ENCODE measurements at places on chromosomes 13 and 19.
A peak's percentile ranks its signal among the peaks of the same experiment; 100 is the strongest.

DNA sequence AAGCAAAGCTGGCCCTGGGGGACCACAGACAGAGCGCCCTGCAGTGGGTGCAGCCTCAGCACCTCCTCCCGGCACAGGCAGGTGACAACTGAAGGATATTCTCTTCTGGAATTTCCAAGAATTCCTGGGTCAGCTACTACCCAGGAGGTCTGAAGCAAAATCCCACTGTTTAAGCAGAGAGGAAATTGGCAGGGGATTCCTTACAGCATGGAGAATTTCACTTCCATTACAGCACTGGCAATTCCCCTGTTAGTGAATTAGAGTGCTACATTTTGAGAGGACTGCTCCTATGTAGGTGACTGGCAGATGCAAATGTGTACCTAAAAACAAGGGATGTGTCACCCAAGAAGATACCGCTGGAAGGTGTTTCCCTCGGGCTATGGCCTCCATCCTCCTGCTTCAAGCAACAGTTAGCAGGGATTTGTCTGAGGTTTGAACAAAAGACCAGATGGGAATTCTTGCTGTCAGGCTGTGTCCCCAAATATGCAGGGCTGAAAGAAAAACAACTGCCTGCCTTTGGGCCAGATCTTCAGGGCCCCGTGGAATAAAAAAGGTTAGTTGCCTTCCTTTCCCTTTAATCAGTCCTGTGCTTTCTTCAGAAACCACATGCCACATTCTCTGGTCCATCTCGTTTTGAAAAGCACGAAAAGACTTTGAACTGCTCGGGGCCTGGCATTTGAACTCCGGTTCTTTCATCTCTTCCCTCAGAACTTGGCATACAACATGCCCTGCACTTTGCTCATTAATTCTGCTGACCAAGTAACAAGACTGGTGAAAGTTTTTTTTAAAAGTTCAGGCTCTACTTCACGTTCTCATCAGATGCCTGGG, 296.4 kb downstream of the DNAJC15 start:
- DNase-seq, result no peak

DNA sequence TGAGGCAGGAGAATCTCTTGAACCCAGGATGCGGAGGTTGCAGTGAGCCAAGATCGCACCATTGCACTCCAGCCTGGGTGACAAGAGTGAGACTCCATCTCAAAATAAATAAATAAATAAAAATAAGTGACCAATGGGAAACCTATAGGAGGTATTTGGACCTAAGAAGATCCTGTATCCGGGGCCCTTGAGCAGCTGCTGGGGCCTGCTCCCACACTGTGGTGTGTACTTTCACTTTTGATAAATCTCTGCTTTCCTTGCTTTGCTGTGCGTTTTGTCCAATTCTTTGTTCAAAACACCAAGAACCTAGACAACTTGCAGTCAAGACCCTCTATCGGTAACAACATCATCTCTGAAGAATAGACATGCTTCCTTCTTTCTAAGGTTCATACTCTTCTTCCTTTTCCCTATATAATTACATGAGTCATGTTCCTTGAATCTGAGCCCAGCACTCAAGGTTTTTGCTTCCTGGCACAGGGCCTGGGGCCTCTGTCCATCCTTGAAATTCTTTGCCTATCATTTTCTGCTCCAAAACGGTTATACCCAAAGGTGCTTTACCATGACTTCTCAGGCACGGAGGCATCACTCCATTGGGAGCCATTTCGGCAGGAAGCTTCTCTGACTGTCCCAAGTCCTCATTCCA, 14.2 kb upstream of the PNMA8C start:
- DNase-seq, result no peak

DNA sequence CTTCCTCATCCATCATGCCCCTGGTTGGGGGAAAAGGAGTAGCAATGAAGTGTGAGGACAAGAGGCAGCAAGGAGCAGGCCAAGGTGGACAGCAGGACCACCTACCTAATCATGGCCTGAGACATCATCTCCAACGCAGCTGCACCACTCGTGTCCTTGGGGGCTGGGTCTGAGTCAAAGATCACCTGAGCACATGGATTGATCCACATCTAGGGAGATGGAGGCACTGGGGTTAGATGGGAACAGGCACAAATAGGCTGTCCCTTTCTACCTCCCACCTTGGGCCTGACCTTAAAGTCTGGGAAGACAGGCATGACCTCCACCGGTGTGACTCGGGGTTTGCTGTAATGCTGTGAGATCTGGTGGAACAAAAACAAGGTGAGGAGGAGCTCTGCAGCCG, 2.2 kb downstream of the PAF1 start:
- DNase-seq, result no peak

DNA sequence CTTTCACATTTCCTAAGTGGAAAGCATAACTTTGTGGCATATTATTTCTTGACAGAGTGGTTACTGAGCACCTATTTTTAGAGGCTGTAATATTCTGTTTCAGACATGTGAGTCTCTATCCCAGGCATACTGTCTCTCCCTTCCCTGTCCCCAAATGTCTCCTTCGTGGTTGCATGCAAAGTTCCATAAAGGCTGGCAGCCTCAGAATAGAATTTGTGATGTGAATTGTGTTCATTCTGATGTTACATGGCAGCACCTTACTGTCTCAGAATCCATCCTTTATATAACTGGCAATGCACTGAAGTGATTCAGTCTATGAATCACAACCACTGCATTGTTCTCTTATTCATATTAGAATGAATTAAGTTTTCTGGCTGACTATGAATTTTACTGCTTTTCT, 89.0 kb upstream of the SLC7A1 start:
- no peak for DNase-seq

DNA sequence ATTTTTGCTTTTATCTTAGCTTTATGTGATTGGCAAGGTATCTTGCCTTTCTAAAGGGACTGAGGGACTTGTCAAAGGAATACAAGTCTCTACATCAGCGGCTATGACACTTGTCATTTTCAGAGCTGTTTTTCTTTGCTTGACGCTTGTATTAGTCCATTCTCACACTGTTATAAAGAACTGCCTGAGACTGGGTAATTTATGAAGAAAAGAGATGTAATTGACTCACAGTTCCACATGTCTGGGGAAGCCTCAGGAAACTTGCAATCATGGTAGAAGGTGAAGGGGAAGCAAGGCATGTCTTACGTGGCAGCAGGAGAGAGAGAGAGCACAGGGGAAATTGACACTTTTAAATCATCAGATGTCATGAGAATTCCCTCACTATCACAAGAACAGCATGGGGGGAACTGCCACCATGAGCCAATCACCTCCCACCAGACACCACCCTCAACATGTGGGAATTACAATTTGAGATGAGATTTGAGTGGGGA, 128.2 kb downstream of the GPC5 start:
- no peak for DNase-seq

- peak; percentile 2 for DNase-seq
Measured at GRCh38 chr13:91375116-91375729, 23.2 kb upstream of the GPC5 start.

- no peak for DNase-seq
Measured at GRCh38 chr19:16274447-16274846, 50.2 kb upstream of the KLF2 start.

GRCh38 chr13:33639158-33639557, 178.8 kb upstream of the RFC3 start:
- DNase-seq, result no peak

DNA sequence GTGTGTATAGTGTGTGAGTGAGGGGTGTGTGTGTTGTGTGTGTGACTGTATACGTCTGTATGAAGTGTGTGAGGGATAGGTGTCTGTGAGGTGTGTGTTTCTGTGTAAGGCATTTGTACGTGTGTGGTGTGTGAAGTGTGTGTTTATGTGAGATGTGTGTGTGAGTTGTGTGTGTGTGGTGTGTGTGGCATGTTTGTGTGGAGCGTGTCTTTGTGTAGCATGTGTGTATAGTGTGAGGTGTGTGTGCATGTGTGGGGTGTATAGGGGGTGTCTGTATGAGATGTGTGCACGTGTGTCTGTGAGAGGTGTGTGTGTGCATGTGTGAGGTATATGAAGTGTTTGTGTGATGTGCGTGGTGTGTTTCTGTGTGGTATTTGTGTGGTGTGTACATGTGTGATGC, 13.2 kb upstream of the TNFRSF19 start:
- DNase-seq, result no peak

DNA sequence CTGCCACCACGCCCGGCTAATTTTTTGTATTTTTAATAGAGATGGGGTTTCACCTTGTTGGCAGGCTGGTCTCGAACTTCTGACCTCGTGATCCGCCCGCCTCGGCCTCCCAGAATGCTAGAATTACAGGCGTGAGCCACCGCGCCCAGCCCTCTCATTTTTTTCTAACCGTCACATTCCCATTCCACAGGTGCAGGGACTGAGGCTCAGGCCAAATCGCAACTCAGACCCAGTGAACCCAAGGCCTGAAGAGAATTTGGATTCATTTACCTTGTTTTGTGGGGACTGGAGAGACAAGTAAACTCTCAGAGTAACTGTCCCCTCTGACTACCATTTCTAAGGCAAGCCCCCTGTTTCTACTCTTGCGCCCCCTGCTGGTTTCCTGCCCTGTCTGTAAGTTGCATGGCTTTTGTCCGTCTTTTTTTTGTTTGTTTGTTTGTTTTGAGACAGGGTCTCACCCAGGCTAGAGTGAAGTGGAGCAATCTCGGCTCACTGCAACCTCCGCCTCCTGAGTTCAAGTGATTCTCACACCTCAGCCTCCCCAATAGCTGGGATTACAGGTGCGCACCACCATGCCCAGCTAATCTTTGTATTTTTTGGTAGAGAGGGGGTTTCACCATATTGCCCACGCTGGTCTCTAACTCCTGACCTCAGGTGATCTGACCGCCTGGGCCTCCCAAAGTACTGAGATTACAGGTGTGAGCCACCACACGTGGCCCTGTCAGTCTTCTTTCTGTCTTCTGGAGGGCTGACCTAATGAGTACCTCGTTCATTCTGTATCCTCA, 2.3 kb upstream of the STRN4 start:
- peak; percentile 85 for DNase-seq

DNA sequence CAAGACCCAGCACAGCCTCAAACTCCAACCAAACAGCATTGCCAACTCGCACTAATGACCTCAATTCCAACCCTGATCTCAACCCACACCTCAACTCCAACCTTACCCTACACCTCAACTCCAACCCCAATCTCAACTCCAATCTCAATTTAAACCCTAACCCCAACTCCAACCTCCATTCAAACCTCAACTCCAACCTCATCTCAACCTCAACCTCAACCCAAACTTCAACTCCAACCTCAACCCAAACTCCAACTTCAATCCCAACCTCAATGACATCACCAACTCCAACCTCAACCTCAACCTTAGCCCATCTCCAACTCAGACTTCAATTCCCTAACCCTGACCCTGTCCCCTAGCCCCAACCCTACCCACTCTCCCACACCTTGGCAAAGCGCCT, 58.4 kb downstream of the UNC13A start:
- no peak for DNase-seq

DNA sequence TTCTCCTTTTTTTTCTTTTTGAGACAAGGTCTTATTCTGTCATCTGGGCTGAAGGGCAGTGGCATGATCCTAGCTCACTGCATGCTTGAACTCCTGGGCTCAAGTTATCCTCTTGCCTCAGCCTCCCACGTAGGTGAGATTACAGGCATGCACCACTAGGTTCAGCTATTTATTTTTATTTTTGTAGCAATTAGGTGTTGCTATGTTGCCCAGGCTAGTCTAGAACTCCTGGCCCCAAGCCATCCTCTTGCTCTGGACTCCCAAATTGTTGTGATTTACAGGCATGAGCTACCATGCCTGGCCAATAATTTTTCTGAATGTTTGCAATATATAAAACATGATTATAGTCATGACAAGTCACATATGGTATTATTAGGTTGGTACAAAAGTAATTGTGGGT, 161.1 kb upstream of the ATXN8OS start:
- DNase-seq, result no peak

GRCh38 chr19:20276011-20276731, 109.2 kb downstream of the ZNF486 start:
- no peak for DNase-seq

- no peak for DNase-seq
Measured at GRCh38 chr19:45423033-45423588, 606 bp downstream of the ERCC1 start.

DNA sequence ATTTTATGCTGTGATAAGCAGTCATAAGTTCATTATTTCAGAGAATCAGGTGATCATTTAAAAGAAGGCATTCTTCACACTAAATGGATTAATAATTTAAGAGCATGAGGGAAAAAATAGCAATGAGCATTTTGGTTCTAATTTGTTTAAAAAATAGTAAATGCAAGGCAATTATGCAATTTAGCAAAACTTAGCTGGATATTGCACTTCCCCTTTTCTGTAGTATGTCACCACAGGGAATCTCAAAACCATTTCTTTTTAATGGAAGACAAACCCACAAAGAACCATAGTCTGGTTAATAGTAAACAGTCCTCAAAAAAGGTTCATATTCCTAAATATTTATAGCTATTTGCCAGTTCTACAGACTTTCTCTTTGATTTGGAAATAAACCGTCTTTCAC, 30.2 kb downstream of the COG6 start:
- no peak for DNase-seq

- no peak for DNase-seq
Measured at GRCh38 chr19:2287585-2288337, 5.8 kb upstream of the PEAK3 start.

GRCh38 chr13:36006347-36006746, 124.8 kb downstream of the DCLK1 start:
- DNase-seq, result no peak

GRCh38 chr13:51950722-51951121, 60.5 kb downstream of the ATP7B start:
- DNase-seq, result no peak

- no peak for DNase-seq
Measured at GRCh38 chr13:18991060-18991459, 190.6 kb downstream of the TUBA3C start.

- DNase-seq, result no peak
Measured at GRCh38 chr13:60869941-60870613, 473.1 kb downstream of the TDRD3 start.

- DNase-seq, result no peak
Measured at GRCh38 chr13:94182185-94182761, 297.2 kb downstream of the DCT start.

GRCh38 chr13:112481458-112481857, 105.3 kb downstream of the SPACA7 start:
- DNase-seq, result no peak

- DNase-seq, result no peak
Measured at GRCh38 chr19:46073268-46073922, 32.6 kb upstream of the IGFL4 start.

DNA sequence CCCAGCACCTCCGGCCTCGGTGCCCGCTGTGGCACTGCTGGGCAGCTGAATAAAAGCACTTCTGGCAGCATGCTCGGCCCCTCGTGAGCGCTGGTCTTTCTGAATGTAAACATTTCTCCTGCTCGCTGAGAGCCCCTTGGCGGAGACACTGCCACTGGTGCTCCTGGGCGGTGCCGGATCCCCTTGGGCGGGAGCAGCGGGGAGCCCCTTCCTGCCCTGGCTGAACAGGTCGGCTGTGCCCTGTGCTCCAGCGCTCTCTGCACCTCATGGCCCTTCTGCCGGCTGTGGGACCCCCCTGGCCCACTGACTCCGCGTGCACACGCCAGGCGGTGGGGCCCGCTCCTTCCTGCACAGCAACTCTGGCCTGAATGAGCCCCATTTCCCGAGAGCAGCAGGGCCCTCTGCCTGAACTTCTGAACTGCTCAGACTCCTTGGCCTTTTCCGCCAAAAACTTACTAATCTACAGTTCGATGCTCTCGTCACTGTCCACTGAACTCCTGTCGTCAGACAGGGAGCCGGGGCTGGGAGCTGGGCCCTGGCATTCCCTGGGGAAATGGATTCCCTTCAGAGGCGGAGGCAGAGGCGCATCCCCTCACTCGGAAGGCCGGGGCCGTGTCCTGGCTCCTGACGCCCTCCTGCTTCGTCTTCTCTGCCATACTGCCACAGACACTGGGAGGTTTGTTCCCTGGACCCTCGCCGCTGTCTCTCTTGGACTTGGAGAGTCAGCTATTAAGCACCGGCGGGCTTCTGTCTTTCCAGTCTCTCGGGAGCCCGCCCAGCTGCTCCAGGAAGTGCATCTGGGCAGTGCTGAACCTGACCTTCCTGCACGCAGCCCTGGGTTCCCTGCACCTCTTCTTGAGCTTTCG, 14.2 kb downstream of the RB1 start:
- no peak for DNase-seq
